ENCODE measurements at places on chromosomes 2 and 18.

DNA sequence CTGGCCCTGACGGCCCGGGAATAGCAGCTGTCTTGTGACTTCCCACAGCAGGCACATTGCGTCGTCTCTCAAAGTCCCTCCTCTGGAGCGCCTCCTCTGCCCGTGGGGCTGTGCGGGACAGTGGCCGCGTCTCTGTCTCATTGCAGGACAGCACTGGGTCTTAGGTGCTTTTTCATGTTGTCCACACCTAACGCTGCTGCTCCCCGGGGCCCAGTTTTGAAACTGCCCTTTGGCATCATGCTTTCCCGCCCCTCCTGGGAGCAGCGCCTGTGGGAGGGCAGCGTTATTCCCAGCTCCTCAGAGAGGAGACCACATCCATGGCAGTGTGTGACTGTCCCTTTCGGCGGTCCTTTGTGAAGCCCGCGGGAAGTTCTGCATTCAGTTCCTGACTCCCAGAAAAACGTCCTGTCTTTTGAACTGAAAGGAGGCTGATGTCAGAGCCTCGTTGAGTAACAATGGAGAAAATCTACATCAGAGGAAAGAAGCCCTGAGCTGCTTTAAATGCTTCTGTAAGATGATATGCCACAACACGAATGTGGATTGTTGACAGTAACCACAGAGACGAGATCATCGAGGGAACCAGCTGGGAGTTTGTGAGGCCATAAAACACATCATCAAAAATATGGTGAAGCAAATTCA is 226.0 kb downstream of the FAM210A start:
- no peak for DNase-seq

DNA sequence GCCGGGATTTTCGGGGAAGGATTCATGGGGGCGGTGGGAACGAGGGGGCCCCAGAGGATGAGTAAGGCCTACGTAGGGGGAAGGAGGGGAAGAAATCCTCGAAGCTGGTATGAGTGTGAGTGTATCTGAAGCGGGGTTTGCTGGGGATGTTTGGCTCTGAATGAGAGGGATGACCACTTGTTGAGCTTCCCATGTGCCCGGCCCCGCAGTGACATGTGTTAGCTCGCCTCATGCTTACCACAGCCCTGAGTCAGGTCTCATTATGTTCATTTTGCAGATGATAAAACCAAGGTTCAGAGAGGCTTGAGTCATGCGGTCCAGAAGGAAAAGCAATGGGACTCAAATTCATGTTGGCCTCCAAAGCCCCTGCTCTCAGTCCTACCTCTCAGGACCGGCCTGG is 214.7 kb downstream of the BCL2 start:
- DNase-seq, result no peak

DNA sequence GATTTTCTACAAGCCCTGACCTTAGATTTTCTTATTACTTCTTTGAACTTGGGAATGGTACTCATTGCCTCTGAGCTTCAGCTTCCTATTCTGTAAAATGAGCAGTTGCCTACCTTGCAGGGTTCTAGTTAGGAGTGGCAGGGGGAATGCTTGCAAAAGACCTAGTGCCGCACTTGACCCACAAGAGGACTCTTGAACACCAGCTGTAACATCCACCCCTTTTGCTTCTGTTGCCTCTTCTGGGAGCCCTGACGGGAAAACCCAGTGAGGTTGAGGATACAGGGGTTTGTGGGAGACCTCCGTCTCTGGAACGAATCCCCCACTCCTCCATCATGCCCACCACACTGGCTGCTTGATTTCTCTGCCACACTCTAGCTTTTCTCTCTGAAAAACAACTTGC is 27.1 kb upstream of the LBH start:
- no peak for DNase-seq

DNA sequence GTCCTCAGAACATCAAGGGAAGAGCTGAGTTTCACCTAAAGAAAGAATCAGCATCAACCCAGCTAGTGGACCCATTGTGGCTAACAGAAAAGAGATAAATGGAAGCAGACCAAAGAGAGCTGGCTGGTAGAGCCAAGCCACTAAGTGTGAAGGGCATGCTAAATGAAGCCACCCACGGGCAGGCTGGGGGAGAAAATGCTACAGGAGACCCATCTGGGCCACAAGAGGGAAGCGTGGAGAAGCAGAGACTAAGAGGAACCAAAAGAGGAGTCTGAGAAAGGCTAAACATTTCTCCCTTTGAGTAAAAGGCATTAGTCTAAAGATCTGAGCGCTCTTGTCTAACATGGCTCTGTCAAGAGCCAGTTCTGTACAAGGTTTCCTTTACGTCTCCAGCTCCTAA is 15.8 kb downstream of the CWC22 start:
- no peak for DNase-seq

- DNase-seq, result no peak
These were observed 676.1 kb upstream of the GYPC start for GRCh38 chr2:125979886-125980285.

DNA sequence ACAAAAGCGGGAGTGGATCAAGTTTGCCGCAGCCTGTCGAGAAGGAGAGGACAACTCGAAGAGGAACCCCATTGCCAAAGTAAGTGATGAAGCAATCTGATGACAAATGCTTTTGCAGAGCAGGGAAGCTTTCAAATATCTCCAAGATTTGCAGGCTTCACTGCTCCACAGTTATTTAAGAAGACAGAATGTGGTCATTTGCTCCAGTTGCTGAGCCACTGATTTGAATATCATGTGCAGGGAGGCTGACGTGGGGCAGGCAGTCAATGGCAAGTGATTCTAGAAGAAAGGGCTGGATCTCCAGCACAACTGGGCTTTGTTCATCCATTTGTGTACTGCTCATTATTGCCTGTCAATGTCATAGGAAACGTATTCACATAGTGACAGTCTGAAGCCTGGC is 10.2 kb downstream of the DSG4 start:
- no peak for DNase-seq

DNA sequence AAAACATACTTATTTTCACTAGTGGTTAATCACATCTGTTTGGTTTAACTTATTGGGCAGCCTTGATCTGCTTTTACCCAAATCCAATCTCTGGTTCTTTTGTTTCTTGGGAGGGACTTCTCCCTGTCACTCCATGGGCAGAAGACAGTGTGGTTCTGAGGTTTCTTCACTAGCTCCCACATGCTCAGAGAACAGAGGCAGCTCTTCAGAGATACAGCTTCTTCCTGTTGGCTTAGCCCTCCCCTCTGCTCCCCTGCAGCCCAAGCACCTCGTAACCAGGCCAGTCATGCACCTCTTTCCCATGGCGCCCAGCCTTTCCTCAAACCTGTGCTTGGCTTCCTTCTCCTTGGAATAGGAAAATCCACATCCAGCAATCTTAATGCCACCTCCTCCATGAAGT is 32.8 kb downstream of the SLC9A2 start:
- no peak for DNase-seq

- no peak for DNase-seq
These were observed 131.2 kb downstream of the ETAA1 start for GRCh38 chr2:67528320-67528719.

GRCh38 chr18:48044944-48045343 is 114.5 kb upstream of the SMAD2 start:
- no peak for DNase-seq

DNA sequence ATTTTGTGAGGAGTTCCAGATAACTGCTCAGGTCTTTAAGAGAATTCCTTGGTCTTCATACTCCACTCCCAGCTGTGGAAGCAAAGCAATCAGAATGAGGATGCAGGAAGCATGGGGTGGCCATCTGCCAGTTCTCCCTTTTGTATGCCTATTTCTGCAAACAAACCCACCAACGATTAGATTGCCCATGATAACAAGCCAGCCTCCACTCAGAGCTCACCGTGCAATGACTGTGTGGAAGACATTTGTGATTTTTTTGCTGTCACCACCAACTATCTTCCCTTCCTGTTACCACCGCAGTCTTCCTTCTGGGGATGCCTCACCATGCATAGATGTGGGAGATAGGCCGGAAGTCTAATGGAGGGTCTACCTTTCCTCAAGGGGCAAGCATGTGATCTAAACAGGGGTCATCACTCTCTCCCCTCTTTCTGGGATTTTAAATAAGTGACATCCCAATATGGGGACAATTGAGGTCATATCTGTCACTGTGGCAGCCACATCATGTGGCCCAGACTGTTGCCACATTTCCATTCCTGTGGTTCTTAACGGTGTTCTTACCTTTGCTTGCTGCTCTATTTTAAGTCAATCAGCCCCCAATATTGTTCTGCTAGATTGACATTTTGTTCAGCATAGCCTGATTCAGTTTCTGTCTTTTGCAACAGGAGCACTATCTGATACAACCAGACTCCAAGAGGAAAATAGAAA is 4.4 kb downstream of the AFF3 start:
- DNase-seq, result no peak

DNA sequence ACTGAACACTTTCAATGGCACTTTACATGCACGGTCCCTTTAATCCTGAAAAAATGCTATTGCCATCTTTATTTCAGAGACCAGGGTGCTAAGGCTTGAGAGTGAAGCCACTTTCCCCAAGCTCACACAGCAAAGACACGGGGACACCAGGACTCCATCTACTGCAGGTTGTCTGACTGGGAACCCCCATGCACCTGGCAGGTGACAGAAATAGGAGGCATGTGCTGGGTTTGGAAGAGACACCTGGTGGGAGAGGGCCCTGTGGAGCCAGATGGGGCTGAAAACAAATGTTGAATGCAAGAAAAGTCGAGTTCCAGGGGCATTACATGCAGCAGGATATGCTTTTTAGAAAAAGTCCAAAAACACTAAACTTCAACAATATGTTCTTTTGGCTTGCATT is 5.2 kb upstream of the EHD3 start:
- DNase-seq, result no peak

- DNase-seq, result no peak
These were observed 39.1 kb downstream of the FBXO11 start for GRCh38 chr2:47867205-47867604.
